ENCODE measurements at places on chromosomes 5 and 9.

GRCh38 chr5:180804129-180804618, 1.6 kb upstream of the MGAT1 start:
- DNase-seq = no peak

DNA sequence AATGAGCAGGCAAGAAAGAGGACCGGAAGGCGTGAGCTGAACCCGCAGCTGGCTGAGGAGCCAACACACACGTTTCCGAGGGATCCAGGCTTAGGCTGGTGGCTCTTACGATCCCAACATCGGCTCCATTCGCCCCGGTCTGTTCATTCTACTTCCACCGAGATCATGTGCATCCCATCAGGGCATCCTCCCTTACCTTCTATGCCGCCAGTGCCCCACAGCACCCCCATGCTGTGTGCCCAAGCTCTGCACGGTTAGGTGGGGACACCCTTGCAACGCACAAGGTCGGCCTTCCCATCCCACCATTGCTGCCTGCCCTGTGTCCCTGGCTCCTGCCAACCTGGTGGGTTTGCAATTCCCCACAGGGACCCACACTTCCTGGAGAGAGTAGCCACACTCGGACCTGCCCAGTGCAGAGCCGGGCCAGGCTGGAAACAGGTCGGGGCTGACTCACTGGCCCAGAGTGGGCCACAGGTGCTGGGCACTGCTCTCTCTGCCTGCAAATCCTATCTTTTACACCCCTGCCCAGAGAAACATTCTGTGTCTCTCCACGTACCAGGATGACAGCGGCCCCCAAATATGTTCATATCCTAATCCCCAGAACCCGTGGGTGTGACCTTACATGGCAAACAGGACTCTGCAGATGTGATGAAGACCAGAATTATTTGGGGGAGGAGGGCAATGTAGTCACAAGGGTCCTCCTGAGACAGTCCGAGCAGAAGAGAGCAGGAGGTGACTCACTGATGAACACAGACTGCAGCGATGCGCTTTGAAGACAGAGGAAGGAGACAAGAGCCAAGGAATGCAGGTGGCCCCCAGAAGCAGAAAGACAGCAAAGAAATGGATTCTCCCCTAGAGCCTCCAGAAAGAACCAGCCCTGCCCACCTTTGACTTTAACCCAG, 182.2 kb downstream of the AUH start:
- no peak for DNase-seq

DNA sequence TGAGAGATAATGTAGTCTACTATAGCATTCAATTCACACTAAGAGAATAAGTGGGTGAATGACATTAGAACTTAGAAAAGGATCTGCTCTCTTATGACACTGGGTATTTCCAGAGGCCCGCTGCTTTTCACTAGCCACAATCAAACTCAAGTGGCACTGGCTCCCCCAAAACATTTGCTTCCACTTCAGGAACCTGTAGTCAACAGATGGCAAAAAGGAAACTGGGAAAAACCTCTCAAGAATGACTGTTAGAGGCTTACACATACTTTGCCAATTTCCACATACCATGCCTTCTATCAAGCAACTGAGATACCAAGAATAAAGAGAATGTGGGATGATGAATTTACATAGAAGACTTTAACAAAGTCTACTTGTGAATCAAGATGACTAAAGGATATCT, 11.2 kb downstream of the POC5 start:
- peak; percentile 16 for DNase-seq

- DNase-seq = peak; percentile 60
These were observed 110.4 kb downstream of the TRPM6 start for GRCh38 chr9:74777136-74777879.

DNA sequence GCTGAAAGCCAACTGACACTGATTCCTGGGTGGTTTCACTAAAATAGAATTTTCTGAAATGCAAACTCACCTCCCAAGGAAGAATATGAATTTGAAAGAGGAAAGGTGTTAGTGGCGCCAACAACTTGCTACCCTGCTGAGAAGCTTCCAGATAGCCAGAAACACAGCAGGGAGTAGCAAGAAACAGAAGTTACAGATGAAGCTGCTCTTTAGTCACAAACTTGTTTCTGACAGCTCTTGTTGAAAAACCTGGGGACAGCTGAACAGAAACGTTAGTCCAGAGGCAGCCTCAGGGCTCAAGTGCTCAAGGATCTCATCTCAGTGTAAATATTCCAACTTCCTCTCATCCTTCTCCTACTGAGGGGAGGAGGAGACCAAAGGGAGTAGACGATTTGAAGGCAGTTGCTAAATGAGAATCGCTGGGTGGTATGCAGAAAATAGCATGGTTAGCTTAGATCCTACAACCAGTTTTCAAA, 184.1 kb downstream of the PDE4D start:
- no peak for DNase-seq

- DNase-seq = no peak
These were observed 266.5 kb upstream of the ADAMTS16 start for GRCh38 chr5:4873652-4874051.

DNA sequence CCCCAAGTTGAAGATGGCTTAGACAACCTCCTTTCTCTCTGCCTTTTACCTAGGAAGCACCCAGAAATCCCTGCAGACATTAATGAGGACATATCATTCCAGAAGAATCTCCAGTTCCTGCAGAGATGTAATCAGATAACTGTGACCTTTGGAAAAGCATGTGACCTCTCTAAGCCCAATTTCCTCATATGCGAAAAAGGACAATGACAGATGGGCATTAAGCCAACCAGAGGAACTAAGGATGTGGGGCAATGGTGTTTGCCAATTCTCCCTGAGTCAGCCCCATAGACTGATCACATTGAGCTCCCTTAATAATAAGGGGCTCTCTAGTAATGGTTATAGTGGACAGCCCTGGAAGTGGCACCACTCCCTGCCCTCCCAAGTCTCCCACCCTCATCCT, 10.1 kb upstream of the FOXI1 start:
- peak; percentile 88 for DNase-seq

DNA sequence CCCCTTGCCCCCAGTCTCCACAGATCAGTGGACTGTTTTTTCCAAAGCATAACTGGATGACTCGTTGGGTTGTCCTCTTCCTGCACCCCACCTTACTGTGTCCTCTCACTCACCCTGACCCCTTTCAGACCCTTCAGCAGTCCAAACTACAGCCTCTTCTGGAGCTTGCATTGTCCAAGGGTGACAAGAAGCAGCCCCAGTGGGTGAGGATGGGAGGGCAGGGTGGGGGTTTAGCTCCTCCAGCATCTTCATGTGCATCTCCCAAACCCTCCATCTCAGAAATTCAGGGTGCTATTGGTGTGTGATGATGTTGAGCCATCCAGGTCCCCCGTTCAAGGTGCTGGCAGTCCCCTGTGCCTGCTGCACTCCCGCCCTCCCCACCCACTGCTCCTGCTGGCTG, 62.4 kb upstream of the COL15A1 start:
- DNase-seq = no peak

- DNase-seq = no peak
These were observed 205.6 kb downstream of the C9orf50 start for GRCh38 chr9:129414993-129415941.

DNA sequence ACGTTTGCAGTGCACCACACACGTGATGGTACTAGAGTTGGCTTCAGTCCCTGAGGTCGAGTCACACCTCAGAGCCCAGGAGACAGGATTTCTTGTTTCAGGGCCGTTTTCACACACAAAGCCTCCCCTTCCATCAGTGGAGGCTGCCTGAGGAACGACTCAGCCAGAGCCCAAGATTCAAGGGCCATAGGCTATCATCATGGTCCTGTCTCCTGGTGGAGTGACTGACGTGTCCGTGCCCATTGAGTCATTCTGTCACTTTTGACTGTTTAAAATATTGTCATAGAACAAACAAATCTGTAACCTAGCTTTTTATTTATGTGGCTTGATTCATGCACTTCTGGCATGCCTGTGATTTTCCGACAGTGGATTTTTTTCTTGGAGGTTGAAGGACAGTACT, 28.3 kb downstream of the CAMK2A start:
- DNase-seq = no peak

Measured in inflammatory macrophage treated with lipopolysaccharide for 4 hours (primary cell).